ENCODE measurements at places on chromosomes 12 and 14. TPM values are rescaled to one million over a fixed set of nuclear protein-coding genes. Genes with fewer than 3 reads are reported as not detected.

The HOXC4 gene
- 9.1 TPM for polyA plus RNA-seq

DNA sequence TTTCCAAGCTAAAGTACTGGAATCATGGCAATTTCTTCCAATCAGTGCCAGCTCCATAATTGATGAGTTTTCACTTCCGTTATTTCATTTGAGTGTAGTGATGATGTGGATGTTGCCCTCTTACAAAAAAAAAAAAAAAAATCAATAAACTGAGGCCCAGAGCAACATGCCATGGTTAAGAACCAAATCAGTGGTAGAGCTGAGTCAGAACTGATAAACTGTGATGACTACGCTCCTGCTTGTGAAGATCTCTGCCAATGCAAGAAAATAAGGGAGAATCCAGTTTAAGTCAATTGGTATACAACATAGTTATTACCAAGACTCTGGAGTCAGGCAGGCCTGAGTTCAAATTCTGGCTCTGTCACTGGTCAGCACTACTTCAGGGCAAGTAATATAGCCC lies 102.7 kb downstream of the GPR135 start:
- DNase-seq, result no peak

DNA sequence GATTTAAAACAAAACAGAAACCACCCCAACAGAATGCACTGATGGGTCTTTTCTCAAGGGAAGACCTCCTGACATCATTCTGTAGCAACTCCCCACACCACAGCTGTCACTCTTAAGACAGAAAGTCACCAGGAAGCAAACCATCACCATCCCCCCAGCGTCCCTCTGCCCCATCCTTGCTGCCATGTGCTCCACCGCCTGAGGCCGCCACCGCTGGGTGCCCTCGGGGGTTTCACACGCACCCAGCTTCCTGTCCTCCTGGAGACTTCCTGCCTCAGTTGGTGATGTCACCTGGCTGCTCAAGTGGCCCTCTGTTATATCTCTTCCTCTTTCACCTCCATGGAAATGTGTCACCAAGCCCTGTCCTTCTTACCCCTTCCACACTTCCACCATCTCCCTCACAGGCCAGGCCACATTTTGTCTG lies 71.4 kb upstream of the GPR68 start:
- no peak for DNase-seq

The BAG5 gene
- polyA plus RNA-seq, result 21.1 TPM

Data from forelimb muscle (tissue), 1 donor.